ENCODE measurements at places on chromosomes 3 and 15.

GRCh38 chr15:93210995-93211394 is 122.0 kb upstream of the RGMA start:
- no peak for DNase-seq

GRCh38 chr15:100715571-100716455 is 113.4 kb downstream of the ASB7 start:
- DNase-seq = no peak

- no peak for DNase-seq
These were observed 2.9 kb upstream of the PSMA4 start for GRCh38 chr15:78537266-78537905.

- DNase-seq = no peak
These were observed 105.6 kb upstream of the MELTF start for GRCh38 chr3:197135212-197135611.

DNA sequence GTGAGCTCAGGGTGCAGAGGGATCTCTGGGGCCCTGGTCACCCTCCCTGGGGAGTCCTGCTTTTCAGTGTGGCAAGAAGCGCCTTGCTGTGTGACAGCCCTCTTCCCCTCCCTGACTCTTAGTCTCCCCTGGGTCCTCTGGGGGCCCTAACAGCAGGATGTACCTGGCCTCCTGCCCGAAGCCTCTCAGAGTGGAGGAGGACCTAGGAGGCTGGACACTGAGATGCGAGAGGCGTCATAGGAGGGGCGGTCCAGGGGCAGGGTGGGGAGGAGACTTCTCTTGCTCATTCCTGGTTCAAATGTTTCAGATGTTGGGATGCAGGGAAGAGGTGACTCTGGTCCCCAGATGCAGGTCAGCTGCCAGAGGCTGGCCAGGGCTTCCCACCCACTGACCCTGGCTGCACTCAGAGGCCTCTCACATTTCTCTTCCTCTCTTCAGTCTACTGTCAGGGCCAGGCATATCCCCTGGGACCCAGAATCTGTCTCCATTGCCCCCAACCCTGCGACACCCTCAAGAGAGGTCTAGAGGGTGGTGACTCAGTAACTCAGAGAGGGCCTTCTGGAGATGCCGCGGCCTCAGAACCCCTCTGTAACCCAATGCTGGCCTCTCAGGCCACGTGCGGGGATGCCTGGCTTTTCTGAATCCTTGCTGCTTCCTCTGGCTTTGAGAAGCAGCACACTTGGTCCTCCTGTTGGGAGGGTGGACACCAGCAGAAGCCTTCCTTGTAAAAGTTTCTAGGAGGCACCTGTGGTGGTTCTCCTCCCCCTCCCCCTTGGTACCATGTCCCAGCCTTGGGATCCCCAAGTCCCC is 25.9 kb downstream of the SNX33 start:
- peak; percentile 82 for DNase-seq
